Calu3 (cell line): ENCODE measurements at places on chromosomes 5 and 9. TPM values are rescaled to one million over a fixed set of nuclear protein-coding genes. Genes with fewer than 3 reads are reported as not detected.

SPINK1 gene
- 307 and 444 TPM in 2 replicates for total RNA-seq

IFNA13 gene
- not detected in 2 replicates for total RNA-seq

PRRX2 gene
- not detected in 2 replicates for total RNA-seq

SLC1A3 gene
- 6.0 and 7.9 TPM in 2 replicates for total RNA-seq

SIT1 gene
- not detected in 2 replicates for total RNA-seq

FAM200C gene
- total RNA-seq: 6.5 and 7.5 TPM in 2 replicates

PCDHB3 gene
- total RNA-seq: 0.09 and 0.10 TPM in 2 replicates

GRCh38 chr5:180119903-180120236 lies 48.3 kb upstream of the RNF130 start:
- DNase-seq: no peak

GRCh38 chr9:22238809-22239684 lies 207.6 kb upstream of the DMRTA1 start:
- no peak for DNase-seq

GRCh38 chr5:6472792-6473191 lies 24.1 kb downstream of the UBE2QL1 start:
- DNase-seq: no peak

- DNase-seq: no peak
These were observed 75.3 kb downstream of the ARHGAP26 start for GRCh38 chr5:142845402-142845921.

GRCh38 chr9:69323861-69324260 lies 1.2 kb upstream of the ENTREP1 start:
- DNase-seq: no peak

GRCh38 chr9:137811283-137811870 lies 66.2 kb upstream of the CACNA1B start:
- DNase-seq: no peak

DNA sequence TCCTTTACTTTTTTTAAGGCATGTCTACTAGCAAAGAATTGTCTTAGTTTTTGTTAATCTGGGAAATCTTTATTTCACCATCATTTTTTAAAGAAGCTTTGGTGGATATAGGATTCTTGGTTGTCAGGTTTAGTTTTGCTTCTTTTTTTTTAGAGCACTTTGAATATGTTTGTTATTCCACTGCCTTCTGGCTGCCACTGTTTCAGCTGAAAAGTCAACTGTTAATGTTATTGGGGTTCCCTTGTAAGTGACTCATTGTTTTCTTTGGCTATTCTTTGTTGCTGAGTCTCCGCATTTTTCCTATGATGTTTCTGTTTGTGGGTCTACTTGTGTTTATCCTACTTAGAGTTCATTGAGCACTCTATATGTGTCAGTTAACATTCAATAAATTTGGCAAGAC lies 44.4 kb downstream of the PHAX start:
- no peak for DNase-seq

GRCh38 chr5:59357381-59357977 lies 536.0 kb downstream of the PDE4D start:
- no peak for DNase-seq

DNA sequence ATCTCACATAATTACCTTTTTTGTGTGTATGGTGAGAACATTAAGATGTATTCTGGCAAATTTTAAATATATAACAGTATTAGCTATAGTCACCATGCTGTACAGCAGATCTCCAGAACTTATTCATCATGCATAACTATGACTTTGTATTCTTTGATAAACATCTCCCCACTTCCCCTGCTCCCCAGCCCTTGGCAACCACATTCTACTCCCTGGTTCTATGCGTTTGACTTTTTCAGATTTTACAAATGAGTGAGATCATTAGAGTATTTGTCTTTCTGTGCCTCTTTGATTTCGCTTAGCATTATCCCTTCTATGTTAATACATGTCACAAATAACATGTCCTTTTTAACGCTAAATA lies 49.4 kb downstream of the SMC2 start:
- DNase-seq: no peak

DNA sequence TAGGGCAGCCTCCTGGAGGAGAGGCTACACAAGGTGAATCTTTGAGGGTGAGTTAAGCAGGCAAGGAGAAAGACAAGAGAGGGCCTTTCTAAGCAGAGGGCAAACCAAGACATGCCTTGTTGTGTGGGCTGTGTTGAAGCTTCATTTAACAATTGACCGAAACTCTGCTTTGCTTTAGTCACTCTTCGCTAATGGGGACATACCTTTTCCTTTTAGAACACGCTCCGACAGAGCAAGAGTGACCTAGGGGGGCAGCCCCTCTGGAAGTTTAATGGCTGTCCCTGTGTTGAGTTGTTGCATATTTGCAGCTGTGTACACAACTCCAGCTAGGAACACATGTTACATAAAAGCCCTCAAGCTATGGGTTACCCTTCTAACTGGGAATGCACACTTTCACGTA lies 218.1 kb upstream of the WWC1 start:
- no peak for DNase-seq
